ENCODE measurements at places on chromosomes 13 and 19.

DNA sequence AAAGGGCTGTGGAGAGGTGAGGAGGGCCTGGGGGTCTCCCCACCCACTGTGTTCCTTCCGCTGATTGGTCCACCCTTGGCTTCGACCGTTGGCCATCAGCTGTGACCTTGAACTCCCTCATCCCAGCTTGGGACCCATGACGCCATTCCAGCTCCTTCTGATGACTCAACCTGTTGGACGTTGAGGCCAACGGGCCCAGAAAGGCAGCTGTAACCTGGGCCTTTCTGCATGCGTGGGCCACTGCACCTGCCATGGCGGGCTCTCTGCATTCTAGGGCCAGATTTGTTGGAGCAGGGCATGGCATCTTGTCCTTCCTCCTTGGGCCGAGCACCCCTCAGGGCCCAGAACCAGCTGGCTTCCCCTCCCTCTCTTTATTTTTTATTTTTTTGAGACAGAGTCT is 30.2 kb downstream of the PEX11G start:
- DNase-seq: no peak

- no peak for DNase-seq
Observed at GRCh38 chr13:44364345-44365000, 9.2 kb upstream of the SERP2 start.

DNA sequence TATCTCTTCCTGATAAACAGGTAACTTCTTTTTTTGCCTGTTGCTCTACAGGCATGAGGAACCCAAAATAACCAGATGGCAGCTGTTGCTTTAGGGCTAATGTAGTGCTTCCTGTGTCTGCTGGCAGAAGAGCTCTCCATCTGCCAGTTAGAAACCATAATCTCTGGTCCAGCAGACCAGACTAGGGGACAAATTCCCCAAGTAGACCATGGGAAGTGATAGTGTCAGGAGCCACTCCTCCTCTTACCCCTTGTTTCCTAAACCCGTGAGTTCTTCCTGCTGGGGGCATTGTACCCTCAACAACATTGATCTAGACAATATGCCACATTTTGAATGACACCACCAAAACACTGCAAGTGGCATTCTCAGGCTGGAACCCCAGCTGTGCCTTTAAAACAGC is 135.9 kb downstream of the DLEU7 start:
- no peak for DNase-seq

DNA sequence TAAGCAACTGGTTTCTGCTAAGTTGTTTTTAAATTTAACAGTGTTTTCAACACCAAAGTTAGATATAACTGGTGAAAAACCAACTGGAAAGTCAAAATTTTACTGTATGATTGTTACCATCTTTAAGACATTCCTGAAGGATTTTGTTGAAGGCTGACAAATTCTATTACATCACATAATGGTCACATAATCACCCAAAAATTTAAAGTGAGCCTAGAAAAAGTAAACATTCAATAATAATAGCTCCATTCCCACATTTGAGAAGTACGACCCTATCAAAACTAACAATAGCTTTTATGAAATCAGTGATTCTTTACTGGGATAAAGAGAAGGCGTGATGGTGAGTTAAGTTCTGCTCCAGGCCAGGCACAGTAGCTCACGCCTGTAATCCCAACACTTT is 51.6 kb downstream of the USP12 start:
- no peak for DNase-seq

Data from NCI-H460 (cell line).